ENCODE measurements at places on chromosomes 6 and 20.

- DNase-seq = no peak
Observed at GRCh38 chr6:55953335-55953734, 77.9 kb upstream of the BMP5 start.

GRCh38 chr6:118054082-118054481 lies 147.0 kb downstream of the SLC35F1 start:
- no peak for DNase-seq

GRCh38 chr6:64782877-64783276 lies 924.1 kb downstream of the EYS start:
- no peak for DNase-seq

DNA sequence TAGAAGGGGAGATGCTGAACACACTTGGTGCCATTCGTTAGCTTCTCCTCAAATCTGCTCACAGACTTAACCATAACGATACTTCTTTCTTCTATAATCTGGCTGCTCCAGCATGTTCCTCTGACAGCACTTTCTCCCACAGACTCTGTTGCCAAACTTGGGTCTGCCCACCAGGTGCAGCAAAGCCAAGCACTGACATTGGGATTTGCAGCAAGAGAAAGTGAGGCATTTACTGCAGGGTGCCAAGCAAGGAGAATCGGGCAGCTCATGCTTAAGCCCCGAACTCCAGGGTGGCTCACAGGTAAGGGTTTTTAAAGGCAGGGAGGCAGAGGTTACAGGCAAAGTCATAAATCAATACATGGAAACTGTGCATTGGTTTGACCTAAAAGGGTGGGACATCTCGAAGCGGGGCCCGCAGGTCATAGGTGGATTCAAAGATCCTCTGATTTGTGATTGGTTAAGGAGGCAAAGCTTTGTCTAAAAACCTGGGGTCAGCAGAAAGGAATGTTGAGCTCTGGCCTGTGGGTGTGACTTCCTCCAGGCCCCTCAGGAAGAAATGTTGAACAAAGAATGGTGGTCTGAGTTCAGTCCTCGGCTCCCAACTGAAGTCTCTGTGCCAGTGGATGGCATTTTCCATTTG lies 25.1 kb upstream of the PNPLA1 start:
- DNase-seq = no peak

DNA sequence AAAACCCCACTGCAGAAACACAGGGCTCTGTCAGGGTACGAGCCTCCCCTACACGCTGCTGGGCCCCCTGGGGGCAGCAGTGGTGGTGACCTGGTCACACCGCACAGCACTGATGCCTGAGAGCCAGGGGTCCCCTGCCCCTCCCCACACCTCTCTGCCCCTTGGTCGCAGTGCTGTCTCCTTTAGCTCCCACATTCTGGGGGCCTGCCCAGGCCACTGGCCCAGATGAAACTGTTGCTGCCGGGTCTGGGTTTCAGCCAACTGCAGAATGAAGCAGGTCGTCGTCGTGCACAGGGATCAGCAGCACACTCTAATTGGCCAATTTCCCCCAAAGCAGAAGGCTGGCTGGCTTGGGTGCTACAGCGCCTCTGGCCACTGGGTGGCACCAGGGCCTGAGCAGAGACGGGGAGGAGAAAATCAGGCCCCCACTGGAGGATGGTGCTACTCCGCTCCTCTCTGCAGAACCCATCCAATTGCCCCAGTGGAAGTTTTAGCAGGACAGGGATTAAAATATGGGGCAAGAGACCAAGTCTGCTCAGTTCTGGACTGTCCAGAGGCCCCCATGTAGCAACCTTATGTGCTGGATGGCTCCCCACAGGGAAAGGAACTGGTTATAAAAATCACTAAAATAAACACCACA lies 26.1 kb downstream of the DIDO1 start:
- peak; percentile 53 for DNase-seq

GRCh38 chr6:109441069-109441816 lies 719 bp downstream of the SMPD2 start:
- DNase-seq = peak; percentile 32

- no peak for DNase-seq
Observed at GRCh38 chr6:37202788-37203491, 33.0 kb downstream of the PIM1 start.

DNA sequence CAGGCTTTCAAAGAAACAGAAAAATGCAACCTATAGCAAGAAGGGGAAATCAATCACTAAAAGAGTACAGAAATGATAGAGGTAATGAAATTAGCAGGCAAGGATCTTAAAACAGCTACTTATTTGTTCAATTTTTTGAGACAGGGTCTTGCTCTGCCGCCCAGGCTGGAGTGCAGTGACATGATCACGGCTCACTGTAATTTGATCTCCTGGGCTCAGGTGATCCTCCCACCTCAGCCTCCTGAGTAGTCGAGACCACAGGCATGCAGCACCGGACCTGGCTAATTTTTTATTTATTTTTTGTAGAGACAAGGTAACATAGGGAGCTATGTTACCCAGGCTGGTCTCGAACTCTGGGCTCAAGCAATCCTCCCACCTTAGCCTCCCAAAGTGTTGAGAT lies 21.6 kb downstream of the TFB1M start:
- DNase-seq = no peak

DNA sequence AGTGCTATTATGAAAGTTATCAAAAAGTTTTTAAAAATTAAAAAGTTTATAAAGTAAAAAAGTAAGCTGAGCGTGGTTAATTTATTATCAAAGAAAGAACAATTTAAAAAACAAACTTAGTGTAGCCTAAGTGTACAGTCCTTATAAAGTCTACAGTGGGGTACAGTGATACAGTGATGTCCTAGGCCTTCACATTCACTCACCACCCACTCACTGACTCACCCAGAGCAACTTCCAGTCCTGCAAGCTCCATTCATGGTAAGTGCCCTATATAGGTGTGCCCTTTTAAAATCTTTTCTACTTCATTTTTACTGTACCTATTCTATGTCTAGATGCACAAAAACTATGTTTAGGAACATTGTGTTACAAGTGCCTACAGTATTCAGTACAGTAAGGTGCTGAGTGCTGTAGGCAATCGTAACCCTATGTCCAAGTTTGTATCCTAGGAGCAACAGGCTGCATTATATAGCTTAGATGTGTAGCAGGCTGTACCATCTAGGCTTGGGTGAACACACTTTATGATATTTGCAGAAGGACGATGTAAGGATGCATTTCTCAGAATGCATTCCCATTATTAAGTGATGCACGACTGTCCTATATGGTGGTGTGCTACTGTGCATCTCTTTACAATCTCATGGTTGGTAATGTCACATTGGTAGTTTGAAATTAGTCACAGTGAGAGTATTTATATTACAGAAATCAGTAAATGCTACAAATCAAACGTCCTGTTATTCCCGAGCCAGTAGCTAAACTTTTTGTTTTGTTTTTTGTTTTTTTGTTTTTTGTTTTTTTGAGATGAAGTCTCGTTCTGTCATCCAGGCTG lies 158.3 kb downstream of the GMPR start:
- DNase-seq = peak; percentile 23

- no peak for DNase-seq
Observed at GRCh38 chr6:162856885-162857284, 129.1 kb downstream of the PACRG start.

DNA sequence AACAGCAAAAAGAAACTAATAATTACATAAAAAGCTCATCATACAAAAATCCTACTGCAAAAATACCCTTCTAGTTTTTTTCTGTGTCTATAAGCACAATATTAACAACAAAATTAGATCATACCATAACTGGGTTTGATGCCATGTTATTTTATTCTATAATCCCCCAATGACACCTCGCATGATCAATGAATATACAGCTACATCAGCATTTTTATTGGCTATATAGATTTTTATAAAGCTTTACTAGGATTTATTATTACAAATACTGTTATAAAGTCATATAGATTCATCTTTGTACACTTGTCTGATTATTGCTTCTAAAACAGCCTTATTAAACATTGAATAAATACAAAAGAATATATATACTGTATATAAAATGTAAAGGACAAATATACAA lies 45.1 kb upstream of the GLP1R start:
- DNase-seq = no peak

- DNase-seq = no peak
Observed at GRCh38 chr6:158805698-158806377, 13.3 kb downstream of the EZR start.
